ENCODE measurements at places on chromosomes 6 and 20. TPM values are rescaled to one million over a fixed set of nuclear protein-coding genes. Genes with fewer than 3 reads are reported as not detected.
A peak's percentile ranks its signal among the peaks of the same experiment; 100 is the strongest.

- DNase-seq = no peak
Measured at GRCh38 chr20:38307371-38308046, 3.6 kb downstream of the BPI start.

- DNase-seq = peak; percentile 66
Measured at GRCh38 chr20:50163570-50164317, 10.2 kb upstream of the PEDS1 start.

DBNDD2 gene
- 13.0 TPM for total RNA-seq

PRDM13 gene
- not detected for total RNA-seq

HRH3 gene
- not detected for total RNA-seq

- DNase-seq = no peak
Measured at GRCh38 chr20:22260506-22260905, 323.9 kb downstream of the FOXA2 start.

MOCS3 gene
- 10.5 TPM for total RNA-seq

- peak; percentile 63 for DNase-seq
Measured at GRCh38 chr6:126033696-126034095, 47.4 kb downstream of the TRMT11 start.
